CMK (cell line): ENCODE measurements at places on chromosomes 4 and X.
A peak's percentile ranks its signal among the peaks of the same experiment; 100 is the strongest.

DNA sequence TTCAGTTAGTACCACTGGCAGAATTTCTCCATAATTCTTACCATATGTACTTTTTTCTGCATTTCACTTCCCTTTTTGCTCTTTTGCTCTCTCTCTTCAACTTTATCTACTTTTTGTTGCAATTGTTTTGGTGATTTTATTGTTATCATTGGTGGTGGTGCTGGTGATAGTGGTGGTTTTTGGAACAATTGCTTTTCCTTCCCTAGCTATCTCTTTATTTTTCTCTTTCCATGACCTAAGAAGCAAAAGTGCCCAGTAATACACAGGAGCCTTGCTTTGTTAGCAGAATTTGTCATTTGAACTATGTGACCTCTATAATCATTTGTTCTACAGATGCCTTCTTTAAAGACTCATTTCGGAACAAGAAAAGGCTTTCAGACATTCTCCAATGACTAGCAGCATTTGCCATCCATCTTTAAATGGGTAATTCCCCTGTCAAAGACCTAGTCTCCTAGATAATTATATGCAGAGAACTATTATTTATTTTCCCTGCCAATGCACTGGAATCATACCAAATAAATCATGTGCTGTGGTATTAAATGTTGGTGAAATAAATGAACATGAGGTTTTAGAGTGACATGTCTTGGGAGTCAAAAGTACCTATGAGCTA is 154.5 kb downstream of the GASK1B start:
- DNase-seq: no peak

DNA sequence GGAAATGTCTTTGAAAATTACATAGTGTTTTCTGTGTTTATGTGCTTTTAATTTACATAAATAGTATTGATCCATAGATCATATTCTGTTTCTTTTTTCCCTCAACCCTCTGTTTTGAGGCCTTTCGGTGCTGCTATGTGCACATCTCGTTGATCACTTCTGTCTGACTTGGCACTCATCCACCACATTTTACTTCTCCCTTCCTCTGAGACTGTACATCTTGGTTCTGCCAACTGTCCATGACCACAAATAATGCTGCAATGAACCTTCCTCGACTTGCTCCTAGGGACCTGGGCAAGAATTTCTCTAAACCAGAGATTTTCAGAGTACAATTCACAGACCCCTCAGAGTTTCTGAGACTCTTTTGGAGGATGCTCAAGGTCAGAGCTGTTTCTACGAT is 74.4 kb downstream of the RTL5 start:
- DNase-seq: no peak

DNA sequence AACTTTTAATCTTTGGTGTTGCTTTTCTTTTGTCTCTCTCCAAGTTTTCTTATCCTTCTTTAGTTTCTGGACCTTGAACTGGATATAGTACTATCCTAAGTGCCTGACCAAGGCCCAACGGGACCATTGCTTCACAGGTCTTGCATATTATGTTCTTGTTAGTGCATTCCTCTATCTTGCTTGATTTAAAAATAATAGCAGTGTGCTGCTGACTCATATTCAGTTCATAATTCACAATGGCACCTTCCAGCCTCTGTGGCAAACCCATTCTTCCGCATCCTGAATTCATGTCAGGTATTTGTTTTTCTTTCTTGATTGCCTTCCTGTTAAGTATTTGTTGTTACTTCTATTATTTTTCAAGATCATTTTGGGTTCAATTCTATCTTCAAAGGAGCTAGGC is 197.1 kb upstream of the GIMD1 start:
- no peak for DNase-seq

- peak; percentile 4 for DNase-seq
Observed at GRCh38 chr4:132642016-132642817, 506.9 kb upstream of the PCDH10 start.

DNA sequence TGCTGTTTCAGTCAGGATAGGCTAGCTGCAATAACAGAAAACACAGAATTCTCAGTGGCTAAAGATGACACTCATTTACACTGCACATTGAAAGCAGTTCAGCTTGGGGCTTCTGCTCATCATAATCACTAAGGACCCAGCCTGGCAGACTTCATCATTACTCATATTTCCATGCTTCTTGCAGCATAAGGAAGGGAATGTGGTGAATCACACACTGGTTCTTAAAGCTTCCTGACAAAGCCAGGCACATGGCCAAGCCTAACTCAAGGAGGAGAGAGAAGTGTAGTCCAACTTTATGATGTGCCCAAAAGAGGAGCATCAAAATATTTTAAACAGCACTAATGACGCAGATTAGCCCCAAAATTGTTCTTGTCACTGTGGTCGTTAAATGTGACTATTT is 186.5 kb downstream of the BANK1 start:
- DNase-seq: no peak

GRCh38 chr4:139234253-139234652 is 45.8 kb downstream of the MGARP start:
- DNase-seq: no peak

DNA sequence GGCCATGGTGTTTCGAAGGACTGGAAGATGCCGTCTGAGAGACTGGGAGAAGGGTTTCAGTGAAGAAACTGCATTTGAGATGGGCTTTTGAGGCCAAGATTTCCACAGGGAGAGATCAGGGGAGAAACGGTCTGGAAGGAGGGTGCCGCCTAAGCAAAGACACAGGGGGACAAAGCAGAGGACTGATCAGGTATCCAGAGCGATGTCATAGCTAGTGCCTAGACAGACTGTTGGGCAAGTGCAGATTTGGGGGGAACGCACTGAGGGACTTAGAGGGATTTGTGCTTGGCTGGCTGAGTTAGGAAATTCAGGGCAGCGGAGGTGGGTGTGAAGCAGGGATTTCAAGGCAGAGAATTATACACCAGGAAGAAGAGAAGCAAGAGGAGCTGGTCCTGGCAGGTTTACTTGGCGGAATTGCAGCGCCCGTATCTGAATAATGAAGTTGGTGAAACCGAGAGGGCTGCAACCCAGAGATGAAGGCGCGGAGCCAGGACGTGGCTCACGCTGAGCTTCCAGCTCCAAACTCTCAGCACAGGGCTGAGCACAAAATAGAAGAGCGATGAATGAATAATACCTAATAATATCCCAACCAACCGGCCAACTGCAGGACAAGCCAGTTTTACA is 106.9 kb downstream of the MAML3 start:
- DNase-seq: no peak

- no peak for DNase-seq
Observed at GRCh38 chrX:148523303-148524080, 23.1 kb downstream of the AFF2 start.

- no peak for DNase-seq
Observed at GRCh38 chr4:162274354-162274753, 110.6 kb upstream of the FSTL5 start.

GRCh38 chr4:128776794-128777216 is 32.7 kb upstream of the JADE1 start:
- DNase-seq: no peak

DNA sequence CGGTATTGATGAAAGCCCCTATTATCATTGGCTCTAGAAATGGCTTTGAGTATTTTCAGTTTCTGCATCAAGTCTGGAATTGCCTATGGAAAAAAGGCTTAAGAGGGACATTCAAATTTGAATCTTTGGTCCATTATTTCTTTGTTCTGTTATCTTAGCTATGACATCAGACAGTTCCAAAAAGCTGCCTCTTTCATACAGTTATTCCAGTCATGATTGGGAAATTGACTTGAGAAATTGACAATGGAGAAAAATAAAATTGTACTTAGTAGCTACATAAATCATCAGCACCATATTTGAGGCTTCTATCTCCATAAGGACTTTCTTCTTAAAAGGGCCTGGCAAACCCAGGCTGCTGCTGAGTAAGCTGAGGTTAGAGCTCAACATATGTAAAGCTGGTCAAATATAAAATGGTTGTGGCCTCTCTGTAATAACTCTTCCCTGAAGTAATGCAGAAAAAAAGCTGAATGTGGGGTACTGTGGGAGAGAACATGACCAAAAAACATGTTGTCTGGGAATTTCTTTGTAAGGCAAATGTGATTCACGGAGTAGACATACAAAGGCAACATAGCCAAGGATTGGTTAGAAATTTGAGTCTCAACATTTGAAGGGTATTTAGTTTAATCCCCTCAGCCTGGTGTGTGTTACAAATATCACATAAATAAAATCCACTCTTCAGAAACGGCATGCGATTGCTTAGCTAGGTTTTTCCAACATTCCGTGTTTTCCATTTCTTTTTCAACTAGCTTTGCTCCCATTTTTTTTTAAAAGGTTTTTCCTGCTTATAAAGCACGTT is 100.9 kb downstream of the LNX1 start:
- DNase-seq: no peak

DNA sequence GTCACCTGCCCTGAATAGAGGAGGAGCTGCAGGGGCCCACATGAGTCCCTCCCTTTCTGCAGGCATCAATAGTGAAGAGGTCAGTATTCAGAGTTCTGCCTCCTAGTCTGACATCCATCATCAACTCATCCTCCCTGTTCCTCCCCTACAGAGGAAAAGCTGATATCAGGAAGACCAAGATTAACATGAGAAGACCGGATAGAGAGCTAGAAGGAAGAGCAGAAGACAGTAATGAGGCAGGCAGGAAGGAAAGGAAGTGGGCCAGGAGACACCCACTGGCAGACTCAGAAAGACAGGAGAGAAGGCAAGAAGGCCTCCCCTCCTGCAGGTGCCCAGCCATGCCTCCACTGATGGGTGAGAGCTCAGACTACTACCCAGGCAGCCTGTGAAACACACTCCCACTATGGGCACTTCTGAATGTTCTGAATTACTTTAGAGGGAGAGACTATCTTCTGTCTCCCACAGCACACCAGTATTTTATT is 74.6 kb downstream of the CC2D2A start:
- no peak for DNase-seq

DNA sequence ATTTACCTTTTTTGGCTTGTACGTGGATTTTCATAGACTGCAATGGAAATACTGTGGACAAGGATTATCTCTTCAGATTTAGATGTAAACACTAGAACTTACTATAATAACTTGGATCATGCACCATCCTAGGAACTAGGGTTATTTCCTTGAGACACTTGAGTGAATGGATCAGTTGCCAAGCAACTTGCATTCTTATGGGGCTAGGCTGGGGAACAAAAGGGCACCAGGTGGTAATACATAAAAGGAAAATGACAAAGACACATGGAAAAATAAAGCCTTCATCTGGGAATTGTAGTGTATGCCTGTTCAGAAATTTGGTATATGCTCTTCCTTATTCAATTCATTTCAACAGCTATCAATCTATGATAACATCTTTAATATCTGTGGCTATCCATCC is 247.1 kb downstream of the SPRY1 start:
- no peak for DNase-seq

DNA sequence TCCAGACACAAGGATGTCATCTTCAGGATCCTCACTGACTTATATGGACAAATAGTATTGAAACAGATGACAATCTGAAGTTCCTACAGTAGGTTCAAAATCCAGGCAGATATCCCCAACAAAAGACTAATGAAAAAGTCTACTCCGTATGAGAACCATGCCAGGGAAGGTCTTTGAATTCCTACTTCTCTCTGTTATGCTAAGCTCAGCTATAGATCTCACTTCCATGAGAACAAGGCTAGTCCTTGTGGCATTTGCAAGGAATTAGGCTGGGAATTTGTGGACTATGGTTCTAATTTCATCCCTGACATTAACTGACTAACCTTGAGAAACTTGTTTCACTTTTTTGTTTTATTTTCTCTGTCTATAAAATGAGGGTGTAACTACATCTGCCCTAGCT is 229.8 kb downstream of the IL1RAPL2 start:
- DNase-seq: no peak

GRCh38 chr4:12926189-12927066 is 557.7 kb downstream of the RAB28 start:
- no peak for DNase-seq

GRCh38 chr4:107757283-107757682 is 37.2 kb upstream of the PAPSS1 start:
- no peak for DNase-seq

- no peak for DNase-seq
Observed at GRCh38 chr4:67576538-67576937, 18.0 kb downstream of the STAP1 start.

DNA sequence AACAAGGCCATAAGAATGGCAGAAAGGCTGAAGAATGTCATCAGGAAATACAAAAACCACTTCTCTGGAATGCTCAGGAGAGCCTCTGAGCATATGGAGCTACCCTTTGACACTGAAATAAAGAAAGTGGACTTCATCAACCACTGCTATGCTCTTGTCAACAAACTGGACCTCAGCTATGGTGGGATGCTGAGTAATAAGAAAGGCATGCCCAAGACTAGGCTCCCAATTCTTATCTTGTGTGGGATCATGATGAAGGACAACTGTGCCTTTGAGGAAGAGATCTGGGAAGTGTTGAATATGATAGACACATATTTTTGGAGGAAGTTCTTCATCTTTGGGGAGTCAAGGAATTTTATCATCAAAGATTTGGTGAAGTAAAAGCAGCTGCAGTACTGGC is 86.9 kb upstream of the MAGEB16 start:
- no peak for DNase-seq

DNA sequence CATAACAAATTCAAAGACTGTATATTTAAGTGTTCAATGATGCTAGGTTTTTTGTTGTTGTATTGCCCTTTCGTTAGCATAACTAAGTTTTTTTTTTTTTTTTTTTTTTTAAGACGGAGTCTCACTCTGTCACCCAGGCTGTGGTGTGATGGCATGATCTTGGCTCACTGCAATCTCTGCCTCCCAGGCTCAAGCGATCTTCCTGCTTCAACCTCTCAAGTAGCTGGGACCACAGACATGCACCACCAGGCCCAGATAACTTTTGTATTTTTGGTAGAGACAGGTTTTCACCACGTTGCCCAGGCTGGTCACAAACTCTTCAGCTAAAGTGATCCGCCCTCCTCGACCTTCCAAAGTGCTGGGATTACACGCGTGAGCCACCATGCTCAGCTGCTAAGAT is 7.0 kb downstream of the SH3BGRL start:
- peak; percentile 25 for DNase-seq

DNA sequence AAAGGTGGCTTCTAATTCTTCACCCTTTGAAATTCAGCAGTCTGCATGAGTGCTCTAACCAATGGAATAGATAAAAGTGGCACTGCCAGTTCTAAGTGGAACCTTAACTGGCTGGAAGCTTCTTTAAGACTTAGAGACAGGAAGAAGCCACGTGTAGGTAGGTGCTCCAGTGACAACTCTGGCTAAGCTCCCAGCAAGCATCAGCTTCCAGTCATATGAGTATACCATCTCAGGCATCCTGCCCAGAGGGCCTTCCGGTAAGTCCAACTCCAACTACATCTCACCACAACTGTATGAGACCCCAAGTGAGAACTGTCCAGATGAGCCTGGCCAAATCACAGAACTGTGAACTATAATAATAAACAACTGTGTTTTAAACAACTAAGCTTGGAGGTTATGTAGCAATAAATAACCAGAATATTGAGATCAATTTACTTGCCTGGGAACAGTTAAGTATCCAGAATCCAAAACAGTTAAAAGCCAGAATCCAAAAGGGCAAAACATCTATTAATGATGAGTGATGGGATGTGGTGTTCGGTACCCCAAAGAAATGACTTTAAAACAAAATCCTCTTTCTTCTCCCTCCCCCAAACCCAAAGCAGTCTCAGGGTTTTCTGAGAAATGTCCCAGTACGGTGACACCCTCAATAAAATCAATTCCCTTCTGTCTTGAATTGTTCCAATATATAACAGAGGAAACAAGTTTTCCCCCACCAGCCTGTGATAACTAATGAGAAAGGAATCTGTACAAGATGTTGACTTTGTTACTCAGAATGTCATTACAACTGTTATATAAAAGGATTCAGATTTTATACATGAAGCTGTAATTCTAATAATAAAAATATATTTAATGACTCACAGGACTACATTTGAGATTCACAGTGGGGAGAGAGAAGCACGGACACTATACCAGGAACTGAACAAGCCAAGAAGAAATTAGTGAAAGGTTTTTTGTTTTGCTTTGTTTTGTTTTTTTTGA is 4.2 kb downstream of the TSPAN5 start:
- no peak for DNase-seq
